ENCODE measurements at places on chromosomes 11 and 22.

GRCh38 chr11:108558222-108558621 is 35.3 kb downstream of the EXPH5 start:
- no peak for DNase-seq

- DNase-seq: no peak
Observed at GRCh38 chr11:31913985-31914384, 102.9 kb upstream of the PAX6 start.

GRCh38 chr11:36699271-36699670 is 101.2 kb upstream of the RAG2 start:
- DNase-seq: peak; percentile 16

DNA sequence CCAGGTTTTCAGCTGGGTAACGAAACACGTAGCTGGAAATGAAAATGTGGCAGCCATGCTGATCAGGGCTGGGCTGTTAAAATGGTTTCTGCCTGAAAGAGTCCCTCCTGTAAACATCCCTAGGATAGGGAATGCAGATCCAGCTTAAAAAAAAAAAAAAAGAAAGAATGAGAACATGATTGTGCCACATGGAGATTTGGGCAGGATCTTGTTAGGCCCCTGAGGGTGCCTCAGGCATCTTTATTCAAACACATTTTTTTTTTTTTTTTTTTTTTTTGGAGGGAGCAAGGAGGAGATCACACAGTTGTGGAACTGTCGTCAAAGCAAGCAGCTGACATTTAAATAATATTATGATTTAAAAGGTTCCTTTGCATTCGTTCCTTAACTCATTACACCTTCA is 900.3 kb downstream of the OPCML start:
- DNase-seq: no peak

DNA sequence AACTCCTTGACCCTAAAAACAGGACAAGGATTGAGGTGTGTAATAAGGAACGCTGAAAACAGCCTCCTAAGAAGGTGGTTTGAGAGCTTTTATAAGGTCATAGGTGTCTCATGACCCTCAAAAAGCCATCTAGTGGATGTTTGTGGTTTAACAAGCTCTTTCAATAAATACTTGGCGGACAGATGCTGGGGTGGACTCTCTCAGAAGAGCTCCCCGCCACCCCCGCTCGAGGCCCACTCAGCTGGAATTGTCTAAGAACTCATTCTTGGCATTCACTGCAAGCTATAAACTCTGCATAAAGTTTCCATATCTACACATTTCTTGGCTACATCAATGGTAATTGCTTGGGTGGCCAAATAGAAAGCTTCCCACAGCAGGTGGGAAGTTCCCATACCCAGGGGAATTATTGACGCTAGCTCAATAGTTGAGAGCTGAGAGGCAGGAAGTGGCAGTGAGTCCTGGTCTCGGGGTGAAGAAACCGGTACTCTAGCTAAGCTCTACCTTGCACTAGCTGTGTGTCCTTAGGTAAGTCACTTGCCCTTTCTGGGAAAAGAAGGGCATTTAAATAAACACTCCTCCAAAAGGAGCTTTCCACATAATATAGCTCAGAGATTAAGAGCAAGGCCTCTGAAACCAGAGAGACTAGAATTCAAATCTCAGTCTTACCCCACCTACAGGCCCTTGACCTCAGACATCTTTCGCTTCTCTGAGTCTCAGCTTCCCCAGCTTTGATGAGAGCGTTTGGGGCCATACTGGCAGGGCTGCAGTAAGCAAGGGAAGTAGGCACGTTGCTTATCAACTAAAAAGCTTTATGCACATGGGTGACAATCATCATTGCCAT is 6.4 kb downstream of the MS4A15 start:
- no peak for DNase-seq

DNA sequence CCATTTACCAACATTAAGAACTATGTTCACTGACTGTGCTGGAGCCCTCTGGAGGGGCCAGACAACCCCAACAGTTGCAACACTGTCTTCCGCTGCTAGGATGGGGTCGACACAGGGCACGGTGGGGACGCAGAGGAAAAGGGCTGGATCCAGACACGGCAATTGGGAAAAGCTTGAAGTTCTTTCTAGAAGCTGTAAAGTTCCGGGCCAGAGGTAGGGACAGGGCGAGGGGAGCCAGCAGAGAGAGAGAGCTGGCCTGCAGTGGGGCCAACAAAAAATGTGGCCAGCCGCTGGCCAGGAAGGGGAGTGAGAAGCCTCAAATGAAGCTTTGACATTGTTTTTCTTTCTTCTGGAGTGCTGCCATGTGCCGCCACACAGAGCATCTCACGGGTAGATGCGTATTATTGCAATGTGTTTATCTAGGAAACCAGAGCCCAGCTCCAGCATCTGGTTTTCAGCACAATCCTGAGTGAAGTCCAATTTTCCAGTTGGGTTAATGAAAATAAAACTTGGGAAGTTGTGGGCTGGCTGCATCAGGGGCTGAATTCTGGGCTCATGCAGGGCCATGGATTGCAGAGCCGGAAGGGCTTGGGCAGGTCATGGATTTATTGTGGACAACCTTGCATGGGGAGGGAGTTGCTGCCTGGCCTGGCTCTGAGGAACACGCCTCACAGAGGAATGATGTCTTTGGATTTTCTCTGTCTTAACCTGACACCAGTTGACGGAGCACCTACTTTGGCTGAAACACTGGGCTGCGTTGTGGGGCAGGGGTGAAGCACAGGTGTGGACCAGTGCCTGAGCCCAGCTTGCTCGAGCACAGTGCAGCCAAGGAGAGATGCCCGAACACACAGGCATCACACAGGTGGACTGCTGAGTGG is 67.6 kb upstream of the AMPD3 start:
- no peak for DNase-seq

DNA sequence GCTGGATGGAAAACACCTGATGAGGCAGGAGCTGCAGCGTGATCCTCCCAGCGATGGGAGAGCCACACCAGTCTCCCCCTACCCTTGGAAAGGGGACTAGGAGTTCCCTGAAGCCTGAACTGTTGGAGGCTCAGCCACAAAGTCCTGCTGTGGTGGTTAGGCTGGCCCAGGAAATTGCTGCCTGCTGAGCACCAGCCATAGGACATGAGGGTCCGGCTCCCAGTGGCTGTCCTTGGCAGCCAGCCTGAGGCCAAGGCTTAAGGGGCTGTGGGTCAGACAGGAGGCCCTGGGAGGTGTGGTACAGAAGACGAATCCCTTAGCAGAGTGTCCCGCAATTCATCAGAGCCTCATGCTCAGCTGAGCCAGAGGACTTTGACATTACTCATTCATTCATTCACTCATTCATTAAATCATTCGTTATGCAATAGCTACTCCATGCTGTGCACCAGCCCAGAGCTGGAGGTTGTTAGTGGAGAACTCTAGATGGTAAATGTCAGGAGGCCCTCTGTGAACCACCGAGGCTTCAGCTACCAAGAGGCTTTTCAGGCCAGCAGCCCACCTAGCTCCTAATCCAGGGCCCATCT is 14.4 kb upstream of the SEC14L4 start:
- DNase-seq: no peak

DNA sequence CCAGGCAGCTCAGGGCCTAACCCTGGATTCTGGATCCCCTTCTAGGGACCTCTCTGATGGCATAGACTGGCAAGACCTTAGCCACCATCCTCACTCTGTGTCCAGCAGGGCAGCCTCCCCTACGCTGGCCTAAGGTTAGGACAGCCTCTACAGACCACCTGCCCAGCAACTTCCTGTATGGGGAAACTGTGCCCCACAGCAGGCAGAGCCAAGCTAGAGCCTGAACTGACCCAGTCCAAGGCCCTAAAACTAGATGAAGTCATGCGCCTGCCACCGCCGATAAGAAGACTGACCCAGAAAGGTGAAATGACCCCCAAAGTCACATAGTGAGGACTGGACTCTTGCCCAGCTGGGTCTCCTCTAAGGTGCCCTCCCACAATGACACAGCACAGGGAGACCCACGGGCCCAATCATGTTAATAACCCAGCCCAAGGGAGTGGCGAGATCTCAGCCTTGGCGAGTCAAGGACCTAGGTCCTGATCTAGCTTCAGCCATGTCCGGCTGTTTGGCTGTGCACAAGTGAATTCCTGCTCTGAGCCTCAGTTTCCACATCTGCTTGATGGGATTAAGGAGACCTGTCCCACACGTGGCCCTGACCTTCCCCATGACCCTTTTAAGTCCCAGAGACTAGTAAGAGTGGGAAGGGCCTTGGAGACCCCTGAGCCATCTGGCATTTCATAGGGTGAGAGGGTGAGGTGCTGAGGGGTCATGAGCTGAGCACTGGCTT is 17.6 kb downstream of the STARD10 start:
- DNase-seq: no peak

GRCh38 chr11:11382858-11383532 is 29.9 kb upstream of the CSNK2A3 start:
- no peak for DNase-seq

GRCh38 chr22:22111267-22111751 is 128.7 kb upstream of the TOP3B start:
- DNase-seq: no peak

DNA sequence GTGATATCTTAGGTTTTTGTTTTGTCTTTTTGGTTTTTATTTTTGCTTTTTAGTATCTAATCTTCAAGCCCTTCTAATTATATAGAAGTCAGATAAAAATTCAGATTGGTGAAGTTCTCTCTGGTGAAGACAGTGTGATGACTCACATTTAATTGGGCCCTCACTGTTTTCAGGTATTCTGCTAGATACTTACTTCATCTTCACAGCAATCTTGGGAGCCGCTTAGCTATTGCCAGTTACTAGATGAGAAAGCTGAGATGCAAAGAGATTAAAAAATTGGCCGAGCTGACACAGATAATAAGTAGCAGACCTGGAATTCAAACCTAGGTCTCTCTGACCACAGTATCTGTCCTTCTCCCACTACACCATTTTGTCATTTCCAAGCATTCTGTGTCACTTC is 75.0 kb downstream of the PPP2R1B start:
- no peak for DNase-seq

GRCh38 chr11:120882175-120882574 is 141.7 kb upstream of the TBCEL start:
- DNase-seq: no peak

- DNase-seq: peak; percentile 79
Observed at GRCh38 chr11:14029971-14030920, 67.7 kb downstream of the SPON1 start.

- no peak for DNase-seq
Observed at GRCh38 chr11:128615076-128615475, 27.7 kb upstream of the ETS1 start.

GRCh38 chr11:47518212-47518964 is 34.5 kb downstream of the CELF1 start:
- DNase-seq: no peak

Data from small intestine (tissue), 16 donors.